ENCODE measurements at places on chromosomes 16 and 17.

GRCh38 chr16:26762594-26762993, 304.1 kb upstream of the C16orf82 start:
- DNase-seq = no peak

DNA sequence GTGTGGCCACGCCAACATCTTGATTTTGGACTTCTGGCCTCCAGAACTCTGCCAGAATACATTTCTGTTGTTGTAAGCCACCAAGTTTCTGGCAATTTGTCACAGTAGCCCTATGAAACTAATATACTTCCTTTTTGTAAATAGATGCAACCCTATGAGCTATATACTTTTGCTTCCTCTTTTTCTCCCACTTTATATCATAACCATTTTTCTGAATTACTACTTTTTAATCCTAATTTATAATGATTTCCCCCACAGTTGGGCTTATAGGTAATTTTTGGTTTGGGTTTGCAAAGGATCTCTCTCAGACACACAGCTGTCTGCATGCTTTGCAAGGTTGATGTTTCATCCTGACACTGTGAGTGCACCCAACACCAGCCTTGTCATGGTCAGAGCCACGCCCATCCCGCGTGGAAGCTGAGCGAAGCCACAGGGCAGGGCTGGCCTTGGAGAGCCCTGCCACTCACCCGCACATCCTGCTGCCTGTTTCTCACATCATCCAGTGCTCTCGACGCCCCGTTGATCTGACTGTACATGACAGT, 5.8 kb downstream of the TRIM25 start:
- peak; percentile 22 for DNase-seq

DNA sequence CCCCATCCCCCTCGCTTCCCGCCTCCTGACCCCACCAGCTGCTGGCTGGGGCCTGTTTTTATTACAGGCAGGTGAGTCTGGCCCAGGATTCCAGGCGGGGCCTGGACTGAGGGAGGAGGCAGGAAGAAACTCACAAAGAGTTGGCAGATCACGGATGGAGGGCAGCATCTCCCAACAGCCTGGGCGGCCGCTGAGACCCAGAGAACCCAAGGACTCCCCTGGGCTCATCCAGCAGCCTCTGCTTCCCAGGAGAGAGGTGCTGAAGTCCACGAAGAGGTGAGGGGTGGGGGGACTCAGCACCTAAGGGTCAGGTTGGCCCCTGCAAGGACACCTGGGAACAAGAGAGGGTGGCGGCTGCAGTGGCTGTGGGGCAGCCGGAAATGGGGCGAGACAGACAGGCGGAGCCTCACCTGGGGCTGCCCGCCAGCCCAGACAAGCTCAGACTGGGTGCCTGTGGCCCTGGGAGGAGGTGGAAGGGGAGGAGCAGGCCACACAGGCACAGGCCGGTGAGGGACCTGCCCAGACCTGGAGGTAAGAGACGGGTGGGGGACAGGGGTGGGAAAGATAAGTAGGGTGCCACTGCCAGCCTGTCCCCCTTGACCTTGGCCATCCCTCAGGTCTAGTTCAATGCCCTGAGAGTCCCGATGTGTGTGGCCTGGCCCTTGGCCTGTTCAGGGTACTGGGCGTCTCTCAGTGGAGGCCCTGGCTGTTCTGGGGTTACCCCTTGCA, 8.7 kb upstream of the ADGRG1 start:
- no peak for DNase-seq

DNA sequence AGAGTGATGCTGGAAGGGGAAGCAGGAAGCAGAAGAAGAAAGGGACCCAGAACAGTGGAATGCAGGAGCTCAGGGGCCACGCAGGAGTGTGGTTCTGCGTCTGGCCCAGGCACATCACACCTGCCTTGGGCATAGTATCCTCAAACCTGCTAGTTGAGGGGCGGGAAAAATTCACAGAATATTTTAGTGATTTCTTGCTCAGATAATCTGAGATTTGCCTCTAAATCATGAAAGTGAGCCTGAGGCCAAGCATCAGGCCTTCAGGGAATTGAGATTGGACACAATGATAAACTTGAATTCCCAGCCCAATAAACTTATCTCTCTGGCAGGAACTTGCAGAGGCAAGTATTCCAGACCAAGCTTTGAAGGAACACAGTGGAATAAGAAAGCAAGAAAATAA, 48.5 kb upstream of the CCL2 start:
- DNase-seq = no peak

DNA sequence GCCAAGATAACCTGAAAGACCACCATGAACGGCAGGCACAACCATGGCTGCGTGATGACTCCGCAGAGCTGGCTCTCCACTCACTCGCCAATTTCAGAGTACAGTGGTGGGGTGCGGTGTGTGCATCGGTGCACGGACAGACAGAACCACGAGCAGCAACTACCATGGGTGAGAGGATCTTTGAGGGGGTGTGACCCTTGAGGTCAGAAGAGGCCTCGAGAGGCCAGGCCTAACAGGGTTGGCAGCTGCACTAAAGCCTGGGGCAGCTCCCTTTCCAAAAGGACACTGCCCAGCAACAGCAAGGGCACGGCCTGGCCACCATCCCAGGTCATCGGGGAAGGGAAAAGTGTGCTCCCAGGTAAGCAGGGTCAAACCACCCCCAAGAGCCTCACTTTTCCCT, 1.9 kb upstream of the ECI1 start:
- DNase-seq = no peak

DNA sequence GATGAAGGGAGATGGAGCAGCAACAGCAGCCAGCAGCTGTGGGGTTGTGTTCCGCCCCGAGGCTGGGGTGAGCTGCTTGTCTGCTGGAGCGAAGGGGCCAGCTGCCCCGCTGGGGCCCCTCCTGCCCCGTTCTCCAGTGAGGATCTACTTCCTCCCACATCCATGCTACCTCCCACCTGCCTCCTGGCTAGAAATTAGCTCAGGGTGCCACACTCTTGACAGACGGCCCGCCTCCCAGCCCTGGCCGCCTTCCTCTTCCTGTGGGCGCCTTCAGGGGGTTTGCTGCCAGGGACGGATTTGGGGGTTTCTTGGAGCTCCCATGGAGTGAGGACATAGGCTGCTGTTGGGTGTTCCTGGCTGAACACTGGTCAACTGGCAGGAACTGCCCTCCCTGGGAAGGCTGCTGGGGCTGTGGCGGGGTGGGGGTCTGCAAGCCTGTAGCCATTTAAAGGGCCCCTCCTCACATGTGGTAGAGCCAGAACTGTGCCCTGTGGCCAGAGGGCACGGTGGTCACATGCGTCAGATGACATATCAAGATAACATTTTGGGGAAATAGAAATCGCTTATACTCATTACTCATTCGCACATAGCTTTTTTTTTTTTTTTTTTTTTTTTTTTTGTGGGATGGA, 13.1 kb downstream of the TBC1D24 start:
- DNase-seq = no peak

DNA sequence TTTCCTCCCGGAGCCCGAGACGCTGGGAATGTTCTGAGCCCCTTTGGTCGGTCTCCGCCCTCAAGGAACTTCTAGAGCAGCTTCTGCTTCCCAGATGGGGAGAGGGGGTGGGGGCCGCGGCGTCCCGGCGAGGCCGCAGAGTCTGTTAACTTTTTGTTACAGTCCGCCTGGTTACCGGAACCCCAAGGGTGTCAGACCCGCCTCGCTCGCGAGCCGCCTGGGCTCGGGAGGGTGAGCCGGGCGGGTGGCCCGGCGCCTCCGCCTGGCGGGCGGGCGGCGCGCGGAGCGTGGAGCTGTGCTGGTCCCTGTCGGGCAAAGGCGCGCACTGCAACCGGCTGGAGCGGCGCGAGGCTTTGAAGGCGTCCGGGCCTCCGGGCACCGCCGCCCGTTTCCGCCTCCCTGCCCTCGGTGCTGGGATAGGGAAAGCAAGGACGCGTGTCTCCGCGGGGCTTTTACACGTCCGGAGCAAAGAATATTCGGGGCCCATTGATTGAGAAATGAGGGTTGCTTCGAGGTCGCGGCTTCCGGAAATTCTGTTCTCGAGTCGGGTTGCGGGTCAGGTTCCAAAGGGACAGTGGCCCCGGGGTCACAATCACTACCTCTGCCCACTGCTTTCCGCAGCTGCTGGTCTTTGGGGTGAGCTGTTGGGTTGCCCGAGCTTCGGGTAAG, 1.7 kb downstream of the HS3ST3B1 start:
- DNase-seq = peak; percentile 79

- DNase-seq = no peak
Measured at GRCh38 chr16:69318177-69318910, 7.2 kb downstream of the VPS4A start.

- DNase-seq = no peak
Measured at GRCh38 chr16:31113121-31114120, 4.0 kb upstream of the KAT8 start.

GRCh38 chr17:49570540-49571242, 5.0 kb upstream of the NXPH3 start:
- no peak for DNase-seq

- no peak for DNase-seq
Measured at GRCh38 chr17:69761767-69762321, 313.2 kb upstream of the KCNJ16 start.

- no peak for DNase-seq
Measured at GRCh38 chr17:17348872-17349723, 45.9 kb downstream of the NT5M start.

DNA sequence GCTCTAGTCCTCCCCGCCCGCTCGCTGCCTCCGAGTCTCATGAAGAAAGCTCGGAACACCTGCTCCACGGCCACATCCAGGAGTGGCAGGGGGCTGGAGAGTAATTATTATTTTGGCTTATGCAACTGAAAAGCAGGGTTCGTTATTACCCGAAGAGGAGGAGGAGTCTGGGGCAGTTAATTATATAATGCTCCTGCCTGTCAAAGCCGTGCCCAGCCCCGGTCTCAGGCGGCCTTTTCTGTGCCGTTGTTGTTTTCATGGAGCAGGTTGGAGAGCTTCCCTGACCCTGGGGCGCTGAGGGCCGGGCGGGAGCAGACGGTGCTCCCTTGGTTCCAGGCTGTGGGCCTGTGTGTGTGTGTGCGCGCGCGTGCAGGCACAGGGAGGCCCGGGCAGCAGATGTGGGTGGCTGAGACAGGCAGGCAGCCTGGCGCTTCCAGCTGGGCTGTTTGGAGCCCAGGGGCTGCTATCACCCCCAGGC, 2.4 kb downstream of the JPH3 start:
- no peak for DNase-seq

DNA sequence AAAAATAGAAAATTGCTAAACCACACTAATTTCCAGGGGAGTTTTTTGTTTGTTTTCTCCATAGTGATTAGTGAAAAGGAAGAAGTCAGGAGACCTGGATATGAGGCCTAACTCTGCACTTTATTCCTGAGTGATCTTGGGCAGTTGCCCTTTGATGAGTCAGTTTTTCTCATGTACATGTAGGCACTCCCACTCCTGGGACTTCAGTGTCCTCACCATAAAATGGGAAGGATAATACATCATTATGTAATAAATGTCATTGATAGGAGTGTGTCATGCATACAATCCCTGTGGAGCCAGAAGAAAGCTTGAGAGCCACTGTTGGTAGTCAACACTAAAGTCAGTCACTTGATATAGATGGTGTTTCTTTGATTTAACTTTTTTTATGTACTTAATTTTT, 32.5 kb downstream of the WIPF2 start:
- DNase-seq = no peak

- DNase-seq = peak; percentile 25
Measured at GRCh38 chr16:27374804-27375425, 27.1 kb upstream of the IL21R start.

- DNase-seq = no peak
Measured at GRCh38 chr16:73095885-73096421, 48.0 kb upstream of the ZFHX3 start.

- DNase-seq = no peak
Measured at GRCh38 chr16:23069844-23070243, 79.4 kb downstream of the USP31 start.

DNA sequence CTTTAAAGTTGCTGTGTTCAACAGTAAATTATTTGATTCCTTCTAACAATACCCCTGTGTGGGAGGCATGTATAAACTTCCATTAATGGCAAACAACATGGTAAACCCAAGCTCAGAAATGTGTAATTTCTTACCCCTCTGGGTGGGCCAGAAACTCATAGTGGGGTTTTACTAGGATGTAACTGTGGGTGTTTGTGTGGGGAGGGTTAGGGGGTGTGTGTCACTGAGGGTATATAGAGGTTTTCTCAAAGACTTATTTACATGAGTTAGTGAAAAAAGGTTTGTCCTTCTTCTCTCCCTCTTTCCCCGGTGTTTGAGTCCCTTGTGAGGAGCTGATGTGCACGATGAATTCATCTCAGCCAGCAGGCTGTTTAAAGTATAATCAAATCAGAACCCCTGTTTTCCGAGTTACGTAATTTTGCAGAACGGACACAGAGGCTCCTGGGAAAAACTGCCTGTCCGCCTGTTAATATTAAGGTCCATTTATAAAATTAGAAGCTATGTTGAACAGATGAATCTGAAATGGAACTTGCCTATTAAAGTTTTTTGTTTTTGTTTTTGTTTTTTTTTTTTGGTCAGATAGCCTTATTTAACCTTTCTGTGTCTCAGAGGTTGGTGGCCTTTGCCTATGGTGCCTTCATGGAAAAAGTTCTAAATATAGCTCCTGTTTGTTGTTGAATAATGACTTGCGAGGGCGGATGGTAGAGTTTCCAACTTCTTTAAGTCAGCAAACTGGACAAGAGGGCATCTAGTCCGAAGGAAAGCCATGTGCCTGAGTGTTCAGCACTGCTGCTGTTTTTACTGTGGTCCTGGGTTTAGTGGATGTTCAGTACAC, 73.3 kb downstream of the MSI2 start:
- no peak for DNase-seq

GRCh38 chr17:62720126-62720850, 87.8 kb downstream of the MARCHF10 start:
- no peak for DNase-seq

GRCh38 chr16:65681406-65681805, 559.5 kb upstream of the CDH11 start:
- DNase-seq = no peak

DNA sequence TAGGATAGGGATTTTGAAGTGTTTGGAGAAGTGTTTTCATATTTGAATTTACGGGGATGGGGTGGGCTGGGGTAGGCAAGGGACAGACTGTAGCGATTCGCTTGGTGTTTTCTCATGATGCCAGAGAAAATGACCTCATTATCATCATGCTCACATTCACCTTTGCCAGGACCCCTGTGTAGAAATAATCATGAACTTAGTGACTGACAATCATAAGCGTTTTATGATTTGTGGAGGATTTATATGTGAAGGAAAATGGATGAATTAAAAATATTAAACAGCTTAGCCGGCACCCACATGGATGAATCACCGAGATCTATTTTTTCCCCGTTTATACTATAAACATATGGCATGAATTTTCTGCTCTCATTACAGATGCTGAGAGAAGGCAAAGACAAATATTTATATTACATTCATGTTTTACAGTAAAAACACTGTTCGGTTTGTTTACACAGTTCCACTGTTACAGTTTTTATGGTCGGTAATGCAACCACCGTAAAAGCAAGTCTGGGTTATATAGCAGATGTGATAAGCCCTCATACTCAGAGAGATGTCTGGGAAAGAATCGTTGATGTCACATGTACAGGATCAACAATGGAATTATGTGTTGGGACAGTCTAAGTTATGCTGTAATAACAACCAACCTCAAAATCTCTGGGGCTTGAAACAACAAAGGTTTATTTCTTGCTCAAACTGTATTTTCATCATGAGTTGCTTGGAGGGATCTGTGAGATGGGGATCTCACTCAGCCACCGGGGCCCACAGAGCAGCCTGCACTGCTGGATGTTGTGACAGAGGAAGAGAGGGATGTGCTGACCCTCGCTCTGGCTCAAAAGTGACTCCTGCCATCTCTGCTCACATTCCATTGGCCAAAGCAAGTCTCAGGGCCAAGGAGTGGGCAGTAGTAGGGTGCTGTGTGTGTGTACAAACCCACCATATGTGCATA, 85.1 kb downstream of the WWOX start:
- DNase-seq = no peak

- no peak for DNase-seq
Measured at GRCh38 chr17:29640413-29640812, 17.7 kb upstream of the CORO6 start.
